ENCODE measurements at places on chromosomes 1 and 21.

GRCh38 chr1:32454726-32455125 lies 10.1 kb upstream of the ZBTB8B start:
- DNase-seq = no peak

DNA sequence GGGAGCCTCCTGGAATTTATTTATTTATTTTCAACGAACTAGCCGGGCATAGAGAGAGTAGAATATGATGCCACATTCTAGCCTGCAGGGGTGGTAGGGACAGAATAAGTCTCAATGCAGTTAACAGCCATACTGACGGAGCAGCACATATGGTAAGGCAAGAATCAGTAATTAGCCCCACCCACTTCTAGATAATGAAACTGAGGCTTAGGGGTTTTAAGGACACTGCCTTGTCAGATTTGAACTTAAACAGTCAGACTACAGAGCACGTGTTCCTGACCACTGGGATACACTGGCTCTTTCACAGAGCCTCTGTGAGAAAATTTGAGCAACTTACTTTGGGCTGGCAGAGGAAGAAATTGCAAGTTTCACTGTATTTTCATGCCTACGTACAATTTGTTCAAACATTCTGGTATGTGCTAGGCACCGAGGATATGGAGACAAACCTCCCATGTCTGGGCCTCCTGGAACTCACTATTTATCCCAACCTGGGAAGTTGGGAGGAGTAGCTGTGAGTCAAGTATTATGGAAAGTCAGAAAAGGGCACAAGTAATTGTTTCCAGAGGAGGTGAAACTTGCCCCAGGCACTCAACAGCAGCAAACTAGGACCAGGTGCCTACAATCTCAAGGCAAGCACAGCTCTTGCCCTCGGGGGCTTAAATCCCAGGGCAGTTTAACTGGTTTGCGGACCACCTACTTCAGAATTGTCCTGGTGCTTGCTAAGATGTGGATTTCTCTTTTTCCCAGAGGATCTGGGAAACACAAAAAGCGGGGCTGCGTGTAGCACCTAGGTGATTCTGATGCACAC lies 1.6 kb upstream of the CLIC4 start:
- DNase-seq = peak; percentile 96

- no peak for DNase-seq
Observed at GRCh38 chr1:222020553-222020952, 278.7 kb upstream of the DUSP10 start.

GRCh38 chr1:48249868-48250267 lies 27.4 kb downstream of the SLC5A9 start:
- DNase-seq = no peak

GRCh38 chr1:172824209-172824608 lies 165.3 kb downstream of the FASLG start:
- DNase-seq = no peak

DNA sequence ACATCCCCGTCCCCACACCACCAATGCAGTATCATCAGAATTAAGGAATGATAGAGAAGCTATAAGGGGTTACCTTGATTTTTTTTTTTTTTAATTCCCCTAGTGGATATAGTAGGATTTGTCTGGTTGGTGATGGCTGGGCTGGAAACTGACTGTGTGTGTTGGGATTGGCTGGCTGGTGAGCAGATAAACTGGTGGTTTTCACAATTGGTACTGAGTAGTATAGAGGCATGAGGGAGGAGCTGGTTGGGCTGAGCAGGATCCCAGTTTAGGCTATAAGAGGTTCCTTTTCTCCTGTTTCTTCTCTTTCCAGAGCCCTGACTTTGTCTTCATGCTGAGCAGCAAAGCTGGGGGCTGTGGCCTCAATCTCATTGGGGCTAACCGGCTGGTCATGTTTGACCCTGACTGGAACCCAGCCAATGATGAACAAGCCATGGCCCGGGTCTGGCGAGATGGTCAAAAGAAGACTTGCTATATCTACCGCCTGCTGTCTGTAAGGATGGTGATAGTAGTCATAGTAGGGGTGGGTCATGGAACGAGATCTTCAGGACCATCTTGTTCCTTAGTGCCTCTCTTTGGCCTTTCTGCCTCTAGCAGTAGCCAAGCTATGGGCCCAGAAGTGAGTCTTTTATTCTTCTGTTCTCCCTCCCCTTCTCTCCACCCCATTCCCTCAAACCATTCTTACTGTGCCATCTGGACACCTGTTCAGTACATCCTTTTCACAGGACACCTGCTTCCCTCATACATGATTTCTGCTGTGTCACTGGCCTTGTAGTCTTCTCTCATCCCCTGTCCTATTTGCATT lies 26.9 kb downstream of the RAD54L start:
- no peak for DNase-seq

GRCh38 chr1:210377731-210378333 lies 49.1 kb downstream of the HHAT start:
- DNase-seq = no peak

DNA sequence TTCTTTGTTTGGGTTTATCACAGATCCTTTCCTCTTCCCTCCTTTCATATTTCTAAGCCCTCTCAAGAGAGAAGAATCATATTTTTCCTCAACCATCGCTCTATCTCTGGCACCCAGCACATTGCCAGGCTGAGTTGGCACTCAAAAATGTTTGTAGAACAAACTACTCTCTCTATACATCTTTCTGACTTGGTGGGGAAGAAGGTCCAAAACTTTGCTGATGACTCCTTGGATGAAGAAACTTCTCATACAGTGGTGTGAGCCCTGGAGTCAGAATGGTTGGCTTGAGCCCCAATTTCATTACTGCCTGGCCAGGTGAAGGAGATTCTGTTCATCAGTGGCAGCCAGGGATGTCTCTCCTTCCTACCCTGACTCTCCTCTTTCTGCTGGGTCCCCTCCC lies 11.9 kb downstream of the ALX3 start:
- no peak for DNase-seq

GRCh38 chr1:33902486-33903209 lies 38.8 kb downstream of the HMGB4 start:
- DNase-seq = no peak

GRCh38 chr1:172167796-172168596 lies 252.5 kb upstream of the C1orf105 start:
- DNase-seq = no peak

DNA sequence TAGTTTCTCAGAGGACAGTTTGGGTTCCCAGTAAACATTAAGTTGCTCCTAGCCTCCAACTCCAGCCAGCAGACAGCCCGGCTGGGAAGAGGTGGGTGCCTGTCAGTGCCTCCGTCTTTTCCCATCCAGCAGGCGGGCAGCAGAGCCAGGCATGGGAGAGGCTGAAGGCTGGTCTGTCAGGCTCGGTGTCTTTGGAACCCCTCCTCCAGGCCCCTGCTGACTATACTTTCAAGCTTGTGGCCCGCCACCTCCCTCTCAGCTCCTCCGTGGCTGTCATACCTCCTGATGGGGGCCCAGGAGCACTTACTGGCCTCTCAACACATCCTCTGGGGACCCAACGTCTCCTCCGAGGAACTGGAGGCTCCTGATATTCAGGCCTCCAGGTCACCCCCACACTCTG lies 140.9 kb downstream of the ACTL8 start:
- DNase-seq = no peak

GRCh38 chr21:41520560-41521442 lies 12.8 kb upstream of the TMPRSS2 start:
- no peak for DNase-seq

DNA sequence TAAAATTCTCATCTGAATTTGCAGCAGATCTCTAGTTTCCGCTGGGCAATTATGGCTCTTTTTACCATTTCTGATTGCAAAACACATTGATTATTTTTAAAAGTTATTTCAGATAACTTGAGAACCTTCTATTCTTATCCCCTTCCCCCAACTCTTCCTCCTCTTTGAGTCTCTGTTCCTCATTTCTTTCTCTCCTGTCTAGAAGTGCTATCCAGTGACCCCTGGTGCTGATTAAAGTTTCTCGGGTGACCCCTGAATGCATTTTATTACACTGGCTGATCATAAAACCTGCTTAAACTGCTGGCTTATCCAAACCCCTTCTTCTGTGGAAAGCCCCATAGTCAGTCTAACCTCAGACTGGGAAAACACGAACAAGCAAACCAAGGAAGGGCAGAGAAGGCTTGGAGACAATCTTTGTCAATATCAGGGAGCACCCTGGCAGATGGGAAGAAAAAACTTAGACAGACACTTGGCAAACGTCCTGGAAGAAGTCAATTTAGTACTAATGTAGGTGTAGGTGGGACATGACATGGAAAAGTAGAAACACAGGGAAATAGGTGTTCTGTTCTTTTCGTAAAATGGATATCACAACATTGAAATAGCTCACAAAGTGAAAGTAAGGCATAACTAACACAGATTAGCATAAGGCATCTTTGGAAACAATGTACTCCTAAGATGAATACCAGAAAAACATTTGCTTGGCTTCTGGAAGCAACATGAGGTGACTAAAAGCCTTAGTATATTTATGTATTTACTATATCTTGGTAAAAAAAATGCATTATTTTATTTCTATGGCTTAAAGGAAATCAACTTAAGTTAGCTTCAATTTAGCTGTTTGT lies 61.4 kb downstream of the GORAB start:
- DNase-seq = no peak

DNA sequence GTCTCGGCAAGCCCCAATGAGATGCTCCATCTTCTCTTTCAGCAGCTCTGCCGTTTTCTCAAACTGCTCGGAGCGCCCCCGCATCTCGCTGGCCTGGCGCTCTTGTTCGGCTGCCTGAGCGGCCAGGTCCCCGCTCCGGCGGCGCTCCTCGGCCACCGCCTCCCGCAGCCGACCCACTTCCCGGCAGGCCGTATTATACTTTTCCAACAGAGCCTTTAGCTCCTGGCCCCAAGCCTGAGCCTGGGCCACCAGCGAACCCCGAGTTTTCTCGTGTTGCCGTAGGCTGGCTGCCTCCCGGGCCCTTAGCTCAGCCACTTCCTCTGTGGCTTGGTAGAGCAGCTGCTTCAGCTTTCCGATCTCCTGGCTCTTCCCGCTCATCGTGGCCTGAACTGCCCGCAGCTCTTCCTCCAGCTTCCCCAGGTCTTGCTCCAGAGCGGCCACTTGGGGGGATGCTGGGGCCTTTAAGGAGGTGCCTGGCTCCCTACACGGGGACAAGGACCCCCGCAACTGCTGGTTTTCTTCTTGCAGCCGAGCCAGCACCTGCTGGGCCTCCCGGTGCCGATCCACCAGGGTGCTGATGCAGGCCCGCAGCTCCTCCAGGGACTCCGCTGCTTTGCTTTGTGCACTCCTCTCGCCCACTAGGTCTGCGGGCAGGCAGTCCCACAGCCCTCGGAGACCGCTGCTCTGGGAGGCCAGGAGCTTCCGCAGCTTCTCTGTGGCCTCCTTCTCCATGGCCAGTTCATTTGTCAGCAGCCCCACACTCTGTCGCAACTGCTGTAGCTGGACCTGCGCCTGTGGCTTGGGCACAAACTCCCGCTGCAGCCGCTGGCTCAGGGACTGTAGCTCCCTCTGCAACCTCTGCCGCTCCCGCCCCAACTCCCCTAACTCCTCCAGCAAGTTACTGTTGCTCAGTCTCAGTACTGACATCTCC lies 13.4 kb upstream of the PIAS3 start:
- DNase-seq = peak; percentile 66

- no peak for DNase-seq
Observed at GRCh38 chr1:25572107-25572506, 28.7 kb downstream of the LDLRAP1 start.

- DNase-seq = no peak
Observed at GRCh38 chr1:53162621-53163020, 20.2 kb upstream of the SLC1A7 start.

GRCh38 chr1:25873120-25873519 lies 2.4 kb downstream of the PAQR7 start:
- no peak for DNase-seq

- DNase-seq = no peak
Observed at GRCh38 chr1:5586629-5587028, 405.6 kb downstream of the NPHP4 start.

DNA sequence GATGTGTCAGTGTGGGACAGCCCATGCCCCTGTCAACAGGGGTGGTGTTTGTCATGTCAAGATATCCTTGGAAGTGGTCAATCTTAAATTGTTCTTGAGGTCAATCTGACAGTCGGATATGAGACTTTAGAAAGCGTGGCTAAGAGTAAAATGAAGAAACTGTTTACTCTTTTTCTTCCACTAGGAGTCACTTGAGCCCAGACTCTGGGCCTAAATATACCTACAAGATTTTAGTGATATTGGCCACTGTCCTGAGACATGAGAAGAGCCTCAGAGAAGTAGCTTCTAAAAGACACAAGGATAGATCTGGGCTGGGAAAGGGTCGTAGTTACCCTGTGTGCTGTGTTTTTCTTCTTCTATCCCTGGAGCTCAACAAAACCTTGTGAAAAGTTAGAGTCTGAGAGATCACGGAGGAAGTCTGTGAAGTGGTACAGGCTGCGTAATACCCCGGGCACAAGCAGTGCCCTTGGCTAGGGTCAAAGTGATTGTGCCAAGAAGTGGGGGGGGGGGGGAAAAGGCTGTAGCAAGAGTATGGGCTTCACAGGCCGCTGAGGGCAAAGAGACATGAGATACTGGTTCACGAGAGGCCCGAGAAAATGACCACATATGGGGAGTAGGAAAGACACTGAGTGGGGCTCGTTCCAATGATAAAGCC lies 355.2 kb upstream of the GREM2 start:
- peak; percentile 6 for DNase-seq

- no peak for DNase-seq
Observed at GRCh38 chr1:66947267-66947666, 22.5 kb downstream of the MIER1 start.

DNA sequence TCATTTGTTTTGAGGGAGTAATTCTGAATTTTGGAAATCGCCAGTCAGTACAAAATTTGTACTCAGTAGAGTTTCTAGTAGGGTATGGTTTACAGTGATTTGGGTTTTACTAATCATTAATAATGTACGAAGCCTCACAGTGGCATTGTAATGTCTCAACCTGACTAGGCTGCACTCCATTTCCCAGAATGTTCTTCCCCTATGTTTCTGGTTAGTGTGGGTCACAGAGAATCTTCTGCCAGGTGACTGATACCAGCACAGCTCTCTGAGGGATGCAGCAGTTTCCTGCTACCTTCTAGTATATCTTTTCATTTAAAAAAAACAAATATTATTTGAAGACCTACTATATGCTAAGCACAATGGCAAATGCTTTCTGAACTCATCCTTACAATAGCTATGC lies 112.9 kb downstream of the PTPN14 start:
- DNase-seq = no peak

GRCh38 chr1:221555689-221556433 lies 186.0 kb downstream of the DUSP10 start:
- DNase-seq = no peak

DNA sequence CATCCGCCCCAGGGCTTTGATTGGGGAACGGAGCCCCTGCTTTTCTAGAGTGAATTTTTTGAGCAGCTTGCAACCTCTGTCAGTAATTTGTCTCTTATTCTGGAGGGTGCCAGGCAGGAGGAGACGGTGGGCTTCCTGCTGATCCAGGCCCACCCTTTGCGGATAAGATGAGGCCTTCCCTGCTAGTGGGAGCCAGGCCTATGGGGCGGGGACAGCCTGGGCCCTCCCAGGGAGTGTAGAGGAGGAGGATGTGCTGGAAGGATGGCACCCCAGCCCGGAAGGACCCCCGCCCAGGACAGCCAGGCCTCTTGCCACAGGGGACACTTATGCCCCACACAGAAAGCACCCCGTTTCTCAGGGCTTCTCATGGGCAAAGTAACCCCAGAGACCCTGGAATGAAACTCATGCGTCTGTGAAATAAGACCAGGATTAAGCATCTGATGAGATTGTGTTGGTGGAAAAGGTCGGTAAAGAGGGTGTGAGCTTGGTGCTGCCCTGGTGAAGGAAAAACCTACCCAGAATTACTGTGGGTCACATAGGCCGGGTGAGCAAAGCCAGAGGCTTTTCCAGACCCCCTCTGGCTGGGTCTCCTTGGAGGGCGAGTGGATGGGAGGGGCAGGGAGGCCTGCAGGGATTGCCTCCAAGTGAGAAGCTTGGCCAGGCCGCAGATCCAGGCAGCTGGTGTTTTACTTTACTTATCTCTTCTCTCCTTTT lies 118.7 kb downstream of the SIK1 start:
- DNase-seq = no peak

GRCh38 chr1:150385537-150386445 lies 21.8 kb downstream of the RPRD2 start:
- DNase-seq = no peak
